A549 (cell line): ENCODE measurements at places on chromosomes 12 and 14. TPM values are rescaled to one million over a fixed set of nuclear protein-coding genes. Genes with fewer than 3 reads are reported as not detected.

The TC2N gene
- polyA plus RNA-seq = 0.43 to 0.80 TPM (median 0.43 TPM) in 3 replicates

The CLEC14A gene
- not detected in 3 replicates for polyA plus RNA-seq

The POTEM gene
- polyA plus RNA-seq = not detected in 3 replicates

The CCDC196 gene
- polyA plus RNA-seq = not detected in 3 replicates

The PTCSC3 gene
- not detected in 3 replicates for polyA plus RNA-seq

The ZC2HC1C gene
- 2.7 to 3.9 TPM (median 2.8 TPM) in 3 replicates for polyA plus RNA-seq

The ING4 gene
- polyA plus RNA-seq = 15.3 to 19.5 TPM (median 18.8 TPM) in 3 replicates

The SYCP3 gene
- polyA plus RNA-seq = 0.12 to 0.27 TPM (median 0.22 TPM) in 3 replicates

The RFLNA gene
- not detected in 3 replicates for polyA plus RNA-seq

The SLC10A1 gene
- not detected in 3 replicates for polyA plus RNA-seq

The CCDC175 gene
- not detected in 3 replicates for polyA plus RNA-seq

The GRIN2B gene
- polyA plus RNA-seq = 2.4 to 4.0 TPM (median 2.9 TPM) in 3 replicates

The LMNTD1 gene
- not detected in 3 replicates for polyA plus RNA-seq

The DTX3 gene
- polyA plus RNA-seq = 18.1 to 26.2 TPM (median 24.7 TPM) in 3 replicates

The KCNC2 gene
- not detected in 3 replicates for polyA plus RNA-seq

The SPTB gene
- polyA plus RNA-seq = 1.4 to 2.1 TPM (median 1.9 TPM) in 3 replicates

The AKAP6 gene
- polyA plus RNA-seq = 0.22 to 0.37 TPM (median 0.27 TPM) in 3 replicates

The KRT1 gene
- not detected in 3 replicates for polyA plus RNA-seq

The HOXC6 gene
- polyA plus RNA-seq = 5.0 to 6.0 TPM (median 5.5 TPM) in 3 replicates

The TMEM119 gene
- not detected in 3 replicates for polyA plus RNA-seq

The PPP1R36 gene
- polyA plus RNA-seq = 0.08 to 0.48 TPM (median 0.21 TPM) in 3 replicates

The ABCD2 gene
- polyA plus RNA-seq = 0.01 TPM in 1 of 3 replicates, not detected in the others

The CDK2 gene
- polyA plus RNA-seq = 41.5 to 53.8 TPM (median 48.3 TPM) in 3 replicates

The SSTR1 gene
- polyA plus RNA-seq = not detected in 3 replicates

The CDK17 gene
- polyA plus RNA-seq = 11.2 to 12.1 TPM (median 11.4 TPM) in 3 replicates

The NID2 gene
- polyA plus RNA-seq = 18.9 to 23.3 TPM (median 20.6 TPM) in 3 replicates

The TMED10 gene
- polyA plus RNA-seq = 275 to 294 TPM (median 290 TPM) in 3 replicates

The E2F7 gene
- 4.1 to 5.4 TPM (median 5.0 TPM) in 3 replicates for polyA plus RNA-seq

The PRIMA1 gene
- polyA plus RNA-seq = 0.16 to 0.20 TPM (median 0.17 TPM) in 3 replicates

The POTEG gene
- polyA plus RNA-seq = 0.04 TPM in 1 of 3 replicates, not detected in the others

The LRTM2 gene
- not detected in 3 replicates for polyA plus RNA-seq

The NDUFA9 gene
- 113 to 124 TPM (median 121 TPM) in 3 replicates for polyA plus RNA-seq

The PIK3C2G gene
- not detected in 3 replicates for polyA plus RNA-seq

The PLA2G1B gene
- not detected in 3 replicates for polyA plus RNA-seq

The FIGNL2 gene
- 0.36 to 0.46 TPM (median 0.38 TPM) in 3 replicates for polyA plus RNA-seq

The CLEC2D gene
- polyA plus RNA-seq = 1.1 to 1.4 TPM (median 1.3 TPM) in 3 replicates

The MANSC1 gene
- polyA plus RNA-seq = 3.7 to 4.4 TPM (median 3.8 TPM) in 3 replicates
